Pulmonary artery endothelial cell (primary cell): ENCODE measurements at places on chromosomes 2 and 18.

DNA sequence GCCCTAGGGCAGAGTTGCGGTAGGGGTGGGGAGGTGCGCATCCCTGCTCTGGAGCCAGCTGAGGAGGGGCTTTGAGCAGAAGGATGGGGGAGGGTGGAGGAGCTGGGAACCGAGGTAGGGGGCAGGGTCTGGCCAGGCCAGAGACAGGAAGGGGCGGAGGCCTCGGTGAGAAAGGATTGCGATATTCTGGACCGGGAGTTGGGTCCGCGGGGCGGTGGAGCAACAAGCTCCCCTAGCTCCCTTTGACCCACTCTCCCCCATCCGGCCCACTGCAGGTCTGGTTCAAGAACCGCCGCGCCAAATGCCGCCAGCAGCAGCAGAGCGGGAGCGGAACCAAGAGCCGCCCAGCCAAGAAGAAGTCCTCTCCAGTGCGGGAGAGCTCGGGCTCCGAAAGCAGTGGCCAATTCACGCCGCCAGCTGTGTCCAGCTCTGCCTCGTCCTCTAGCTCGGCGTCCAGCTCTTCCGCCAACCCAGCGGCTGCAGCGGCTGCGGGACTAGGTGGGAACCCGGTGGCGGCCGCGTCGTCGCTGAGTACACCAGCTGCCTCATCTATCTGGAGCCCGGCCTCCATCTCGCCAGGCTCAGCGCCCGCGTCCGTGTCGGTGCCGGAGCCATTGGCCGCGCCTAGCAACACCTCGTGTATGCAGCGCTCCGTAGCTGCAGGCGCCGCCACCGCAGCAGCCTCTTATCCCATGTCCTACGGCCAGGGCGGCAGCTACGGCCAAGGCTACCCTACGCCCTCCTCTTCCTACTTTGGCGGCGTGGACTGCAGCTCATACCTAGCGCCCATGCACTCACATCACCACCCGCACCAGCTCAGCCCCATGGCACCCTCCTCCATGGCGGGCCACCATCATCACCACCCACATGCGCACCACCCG lies 4.8 kb downstream of the OTX1 start:
- no peak for DNase-seq

- no peak for DNase-seq
Measured at GRCh38 chr2:235183786-235184185, 232.0 kb downstream of the SH3BP4 start.

DNA sequence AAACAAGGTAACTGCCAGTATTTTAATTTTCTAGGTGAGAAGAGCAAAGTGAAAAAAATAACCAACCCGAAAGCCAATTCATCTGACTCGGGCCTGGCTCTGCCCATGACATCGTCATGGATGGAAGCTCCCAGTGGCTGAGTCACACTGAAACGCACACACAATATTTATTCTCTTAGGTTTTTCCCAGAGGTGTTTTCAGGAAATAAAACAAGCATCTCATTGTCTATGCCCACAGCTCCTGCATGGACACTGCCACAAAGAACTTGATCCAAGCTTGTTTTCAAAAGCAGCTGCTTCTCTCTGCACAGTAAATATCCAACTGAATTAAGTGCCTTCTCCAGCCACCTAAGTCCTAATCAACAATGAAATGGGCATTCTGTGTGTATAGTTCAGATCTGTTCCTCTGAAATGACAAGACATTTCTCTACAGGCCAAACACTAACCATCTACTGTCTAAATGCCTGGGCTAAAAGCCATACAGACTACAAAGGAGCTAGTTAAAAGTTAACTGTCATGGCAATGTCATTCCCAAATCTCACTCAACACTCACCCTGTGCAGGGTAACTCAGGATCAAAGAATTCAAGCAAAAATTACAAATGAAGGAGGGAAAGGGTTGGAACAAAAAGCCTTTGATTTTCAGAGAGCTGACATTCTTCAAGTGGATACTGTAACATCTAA lies 62.9 kb downstream of the RPL31 start:
- peak; percentile 32 for DNase-seq

- no peak for DNase-seq
Measured at GRCh38 chr2:190205657-190206056, 114.0 kb downstream of the HIBCH start.

DNA sequence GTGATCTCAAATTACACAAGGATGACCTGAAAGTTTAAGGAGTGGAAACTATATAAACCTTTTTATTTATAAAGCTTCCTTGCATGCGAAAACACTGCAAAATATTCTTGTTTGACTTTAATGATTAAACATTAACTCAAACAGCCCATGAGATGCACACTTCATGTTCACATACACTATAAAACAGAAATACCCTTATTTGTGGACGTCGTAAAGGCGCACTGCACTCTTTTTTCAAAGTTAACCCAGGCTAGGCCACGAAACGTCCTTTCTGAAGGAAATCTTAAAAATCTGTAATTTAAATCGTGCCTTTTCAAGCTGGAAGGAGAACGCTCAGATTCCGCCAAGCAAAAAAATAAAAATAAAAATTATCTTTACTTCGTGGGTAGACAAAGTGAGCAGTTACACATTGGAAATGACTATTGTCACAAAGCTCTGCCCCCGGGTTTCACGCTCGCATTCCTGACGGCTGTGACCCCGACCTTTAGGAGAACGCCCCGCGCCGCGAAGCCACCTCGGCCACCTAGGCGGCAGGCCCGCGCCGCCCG lies 728 bp downstream of the FAM168B start:
- no peak for DNase-seq

DNA sequence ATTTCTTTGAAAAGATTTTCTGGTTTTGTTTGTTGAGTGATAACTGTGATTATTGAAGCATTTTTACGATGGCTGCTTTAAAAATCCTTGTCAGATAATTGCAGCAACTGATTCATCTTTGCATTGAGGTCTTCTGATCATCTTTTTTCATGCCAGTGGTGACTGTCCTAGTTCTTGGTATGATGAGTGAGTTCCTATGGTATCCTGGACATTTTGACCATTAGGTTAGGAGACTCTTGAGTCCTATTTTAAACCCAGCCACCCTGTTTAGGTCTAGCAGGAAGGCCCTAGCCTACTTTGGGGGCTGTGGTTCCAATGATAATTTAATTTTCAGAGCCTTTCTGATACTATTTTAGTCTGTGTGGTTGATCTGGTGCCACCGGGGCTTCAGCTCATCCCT lies 72.7 kb upstream of the REV1 start:
- DNase-seq, result no peak

DNA sequence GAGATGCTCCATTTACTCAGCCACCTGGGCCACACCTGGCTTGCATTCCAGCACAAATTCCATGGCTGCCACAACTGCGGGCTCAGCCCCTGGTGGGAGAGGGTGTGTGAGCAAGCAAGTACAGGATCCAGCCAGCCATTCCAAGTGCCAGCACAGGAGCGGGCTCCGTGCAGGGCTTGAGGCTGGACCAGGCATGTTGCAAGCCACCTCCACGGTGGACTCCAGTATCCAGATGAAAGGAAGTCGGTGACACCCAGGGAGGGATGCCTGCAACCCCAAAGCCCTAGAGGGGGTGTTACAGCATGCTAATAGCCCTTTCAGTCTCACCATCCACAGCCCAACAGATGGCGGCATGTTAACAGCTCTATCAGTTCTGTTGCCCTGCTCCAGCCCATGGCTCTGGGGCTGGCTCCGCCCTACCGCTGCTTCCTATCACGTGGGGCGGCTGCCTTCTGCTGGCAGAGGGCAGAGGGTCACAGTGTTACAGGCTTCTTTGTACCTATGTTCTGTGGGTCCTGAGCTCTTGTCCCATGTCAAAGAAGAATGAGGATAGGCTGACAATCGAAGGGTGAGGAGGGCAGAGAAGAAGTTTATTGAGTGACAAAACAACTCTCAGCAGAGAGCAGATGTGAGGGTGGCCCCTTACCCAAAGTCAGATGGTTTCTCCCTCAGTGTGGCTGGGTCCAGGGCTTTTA lies 11.7 kb upstream of the GORASP2 start:
- no peak for DNase-seq

GRCh38 chr2:64502860-64503259 lies 21.3 kb upstream of the AFTPH start:
- DNase-seq, result no peak

DNA sequence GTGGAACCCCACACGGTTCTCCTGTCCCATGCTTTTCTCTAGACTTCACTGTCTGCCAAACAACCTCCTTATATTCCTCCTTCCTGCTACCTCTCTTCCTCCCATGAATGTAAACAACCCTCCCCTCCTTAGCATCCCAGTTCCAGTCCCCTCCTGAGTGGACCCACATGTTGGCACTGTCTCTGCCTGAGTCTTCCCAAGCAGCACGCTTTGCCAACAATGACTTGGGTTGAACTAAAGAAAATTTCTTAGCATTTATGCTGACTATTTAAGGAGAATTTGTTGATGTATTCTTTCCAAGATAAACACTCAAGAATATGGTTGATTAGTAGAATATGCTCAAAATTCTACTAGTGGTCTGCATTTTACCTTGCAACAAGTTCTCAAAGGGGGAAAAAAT lies 338.0 kb downstream of the TNS1 start:
- DNase-seq, result no peak

DNA sequence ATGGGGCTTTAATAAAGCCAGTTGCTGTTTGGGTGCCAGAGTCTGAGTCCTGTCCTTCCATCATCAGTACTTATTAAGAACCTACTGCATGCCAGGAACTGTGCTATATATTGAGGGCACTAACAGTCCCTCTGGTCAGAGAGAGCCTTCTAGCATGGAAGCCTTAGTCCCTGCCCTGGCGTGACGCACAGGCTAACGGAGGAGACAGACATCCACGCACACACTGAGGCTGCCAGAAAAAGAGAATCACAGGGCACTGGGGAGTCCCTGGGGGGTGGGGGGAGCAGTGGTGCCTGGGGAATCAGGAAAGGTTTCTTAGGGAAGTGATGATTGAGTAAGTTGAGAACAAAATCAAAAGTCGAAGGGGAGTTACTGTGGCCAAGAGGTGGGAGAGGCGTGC lies 31.5 kb downstream of the CTIF start:
- DNase-seq, result no peak
